ENCODE measurements at places on chromosomes 6 and 20. TPM values are rescaled to one million over a fixed set of nuclear protein-coding genes. Genes with fewer than 3 reads are reported as not detected.

The FLRT3 gene
- 0.22 TPM for total RNA-seq

The FAM209B gene
- not detected for total RNA-seq

DNA sequence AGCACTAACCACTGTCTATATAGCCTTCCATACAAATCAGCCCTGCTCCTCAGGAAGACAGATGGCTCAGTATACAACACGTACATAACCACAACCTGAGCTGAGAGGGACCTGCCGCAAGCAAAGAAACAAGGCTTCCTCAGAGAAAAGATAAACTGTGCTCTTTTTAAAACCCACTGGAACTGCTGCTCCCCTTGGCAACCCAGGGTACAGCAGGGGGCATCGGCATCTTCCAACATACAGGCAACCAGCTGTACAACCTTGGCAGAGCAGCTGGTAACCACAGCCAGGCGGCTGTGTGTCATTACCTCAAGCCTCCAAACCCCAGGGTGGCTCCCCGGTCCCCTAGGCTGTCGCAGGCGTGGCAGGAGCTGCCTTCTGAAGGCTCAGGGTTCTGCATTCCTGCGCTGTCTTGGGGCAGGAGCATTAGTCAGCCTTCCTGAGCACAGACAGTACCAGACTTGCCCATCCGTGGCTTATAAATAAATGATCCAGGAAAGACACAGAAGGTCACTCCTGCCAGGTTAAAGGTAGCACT is 249.5 kb downstream of the ADGRG6 start:
- DNase-seq, result no peak

DNA sequence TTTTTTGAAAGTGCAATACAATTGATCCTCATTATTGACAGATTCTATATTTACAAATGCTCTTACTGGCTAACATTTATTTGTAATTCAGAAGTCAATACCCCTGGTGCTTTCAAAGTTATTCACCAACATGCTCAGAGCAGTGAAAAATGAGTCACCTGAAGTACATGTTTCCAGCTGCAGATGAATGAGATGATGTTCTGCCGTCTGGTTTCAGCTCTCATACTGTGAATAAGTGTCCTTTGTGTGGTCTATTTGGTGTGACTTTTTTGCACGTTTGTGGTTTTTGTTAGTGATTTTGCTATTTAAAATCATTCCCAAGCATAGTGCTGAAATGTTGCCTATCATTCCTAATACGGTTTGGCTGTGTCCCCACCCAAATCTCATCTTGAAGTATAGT is 22.3 kb upstream of the EYA4 start:
- DNase-seq, result no peak

- no peak for DNase-seq
Observed at GRCh38 chr6:38495518-38495917, 144.2 kb downstream of the BTBD9 start.

DNA sequence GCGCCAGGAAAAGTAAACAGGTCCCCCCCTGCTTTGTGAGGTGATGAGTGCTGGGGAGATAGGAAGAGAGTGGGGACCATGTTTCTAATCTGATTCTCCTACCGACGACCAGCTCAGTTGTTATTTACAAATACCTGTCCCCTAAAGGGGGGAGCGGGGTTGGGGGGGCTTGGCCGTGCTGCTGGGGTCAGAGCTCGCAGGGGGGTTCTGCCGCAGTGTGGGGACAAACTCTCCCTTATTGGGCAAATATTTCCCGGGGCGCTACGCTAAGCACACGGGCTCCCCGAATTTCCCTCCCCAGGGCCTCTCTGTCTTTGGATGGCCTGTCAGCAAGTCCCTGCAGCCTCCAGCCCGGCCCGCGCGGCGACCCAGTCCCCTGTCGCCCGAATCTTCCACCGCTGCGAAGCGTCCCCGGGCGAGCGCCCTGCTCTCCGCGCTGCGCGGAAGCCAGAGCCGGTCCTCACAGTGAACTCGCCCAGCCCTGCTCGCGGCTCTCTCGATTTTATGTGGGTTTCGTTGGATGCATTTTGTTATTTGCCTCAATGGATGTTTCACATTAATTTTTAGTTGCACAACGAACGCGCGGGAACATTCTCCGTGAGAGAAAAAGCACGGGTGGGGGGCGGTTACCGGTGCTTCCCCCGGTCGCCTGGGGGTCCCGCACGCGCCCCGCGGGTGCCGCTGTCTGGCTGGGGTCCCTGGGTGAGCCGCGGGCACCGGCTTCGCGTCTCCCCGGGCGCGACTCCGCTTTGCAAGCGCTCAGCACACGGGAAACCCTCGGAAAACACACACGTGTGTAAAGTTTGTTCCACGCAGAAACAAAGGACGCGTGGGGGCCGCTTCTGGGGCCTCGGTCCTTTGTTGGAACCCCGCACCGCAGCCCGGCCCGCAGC is 1.5 kb upstream of the STX16 start:
- DNase-seq, result no peak

All from cardiac septum (tissue), 1 donor.